Bone marrow (tissue), 2 donors: ENCODE measurements at places on chromosomes 13 and 19.

GRCh38 chr13:85564598-85564997 is 234.6 kb downstream of the SLITRK6 start:
- DNase-seq = no peak

DNA sequence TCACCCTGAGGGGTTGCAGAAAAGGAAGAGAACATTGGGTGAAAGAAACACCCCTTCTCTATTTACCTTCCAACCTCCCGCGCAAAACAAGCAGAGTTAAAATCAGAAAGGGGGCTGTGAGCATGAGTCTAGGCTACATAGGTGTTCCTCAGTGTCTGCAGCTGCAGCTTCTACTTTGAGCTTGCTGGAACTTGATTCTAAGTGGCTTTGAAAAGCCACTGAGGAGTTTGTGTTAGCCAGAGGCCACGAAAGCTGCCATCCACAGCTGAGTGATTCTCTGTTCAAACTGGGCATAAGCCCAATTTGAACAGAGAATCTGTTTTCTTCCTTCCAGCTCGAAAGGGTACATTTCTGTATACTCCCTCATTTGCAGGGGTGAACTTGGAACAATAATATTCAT is 343.9 kb downstream of the PCDH9 start:
- DNase-seq = no peak

GRCh38 chr19:43749898-43750297 is 4.9 kb downstream of the SMG9 start:
- DNase-seq = no peak

- no peak for DNase-seq
Measured at GRCh38 chr19:4115050-4115817, 8.7 kb downstream of the MAP2K2 start.

- no peak for DNase-seq
Measured at GRCh38 chr19:35755550-35756376, 1.1 kb downstream of the HSPB6 start.

GRCh38 chr19:29665826-29666577 is 741 bp downstream of the PLEKHF1 start:
- DNase-seq = no peak

GRCh38 chr13:25973576-25973975 is 78.2 kb downstream of the SHISA2 start:
- DNase-seq = no peak

DNA sequence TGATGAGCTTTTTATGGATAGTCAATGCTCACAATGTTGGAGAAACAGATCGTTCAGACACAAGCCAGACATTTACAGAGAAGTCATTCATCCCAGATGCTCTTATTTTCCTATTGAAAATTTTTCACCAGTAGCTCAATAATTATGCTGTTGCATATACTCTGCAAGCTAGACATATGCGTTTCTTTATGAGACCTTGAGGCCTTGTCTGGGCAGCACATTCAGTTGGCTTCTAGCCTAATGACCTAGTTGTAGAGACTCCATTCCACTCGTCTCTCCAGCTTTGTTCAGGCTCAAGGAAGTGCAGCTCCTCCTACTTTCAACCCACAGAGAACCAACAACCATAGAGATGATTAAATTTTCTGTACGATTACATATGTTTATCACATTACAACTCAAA is 237.7 kb downstream of the MZT1 start:
- no peak for DNase-seq

- DNase-seq = no peak
Measured at GRCh38 chr13:78078168-78078567, 159.5 kb upstream of the EDNRB start.

GRCh38 chr13:111184458-111185401 is 69.6 kb downstream of the ARHGEF7 start:
- DNase-seq = no peak

DNA sequence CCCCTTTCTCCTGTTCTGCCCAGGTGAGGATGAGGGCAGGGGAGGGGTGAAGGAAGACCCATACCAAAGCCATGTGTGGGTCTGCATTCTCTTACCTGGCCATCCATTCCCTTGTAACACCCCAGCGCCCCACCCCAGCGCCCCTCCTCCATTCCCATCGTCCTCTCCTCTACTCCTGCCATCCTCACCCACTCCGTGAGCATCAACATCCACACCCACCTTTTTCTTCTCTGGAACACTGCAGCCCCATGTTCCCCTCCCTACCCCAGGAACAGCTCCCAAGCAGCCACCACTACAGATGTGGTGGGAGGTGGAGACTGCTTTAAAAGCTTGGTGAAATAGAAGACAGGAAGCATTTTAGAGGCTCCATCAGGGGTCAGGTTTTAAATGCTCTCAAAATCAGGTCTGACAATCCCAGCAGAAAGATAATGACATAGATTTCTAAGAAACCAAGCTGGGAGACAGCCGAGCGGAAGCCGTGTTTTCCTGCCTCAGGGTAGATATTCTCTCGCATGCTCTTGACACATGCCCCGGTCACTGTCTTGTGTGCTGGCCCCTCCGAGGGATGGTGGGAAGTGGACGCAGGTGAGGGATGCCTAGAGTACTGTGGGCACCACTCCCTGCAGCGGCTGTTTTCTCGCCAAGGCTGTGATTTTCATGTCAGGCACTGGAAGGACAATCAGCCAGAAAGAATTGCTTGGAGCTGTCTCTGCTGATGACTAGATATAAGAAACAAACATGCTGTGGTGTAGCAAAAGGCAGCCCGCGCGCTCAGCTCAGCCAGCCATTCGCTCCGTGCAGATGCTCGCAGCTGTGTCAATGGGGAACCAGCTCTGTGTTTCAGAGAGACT is 9.8 kb downstream of the MEDAG start:
- no peak for DNase-seq

DNA sequence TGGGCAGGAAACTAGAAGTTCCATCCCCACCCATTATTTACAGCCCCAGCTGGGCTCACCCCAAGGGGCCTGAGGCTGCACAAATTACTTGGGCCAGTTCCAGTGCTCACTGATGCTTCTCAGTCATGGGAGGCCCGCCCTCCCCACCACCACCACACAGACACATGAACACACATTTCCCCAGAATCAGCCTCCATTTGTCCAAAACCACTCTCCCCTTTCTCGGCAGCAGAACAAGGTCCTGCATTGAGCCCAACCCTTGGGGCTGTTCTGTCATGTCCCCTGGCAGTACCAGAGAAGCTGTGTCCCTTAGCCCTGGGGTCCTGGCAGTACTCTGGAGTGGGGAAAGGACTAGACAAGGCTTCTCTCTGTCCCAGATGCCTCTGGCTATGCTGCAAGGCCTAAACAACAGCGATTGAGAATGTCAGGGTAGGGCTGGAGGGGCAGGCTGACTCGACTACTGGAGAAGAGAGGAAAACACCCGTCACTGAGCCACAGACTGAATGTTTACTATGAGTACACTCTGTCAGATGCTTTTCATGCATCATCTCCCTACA is 21.8 kb downstream of the SAMD4B start:
- DNase-seq = no peak

DNA sequence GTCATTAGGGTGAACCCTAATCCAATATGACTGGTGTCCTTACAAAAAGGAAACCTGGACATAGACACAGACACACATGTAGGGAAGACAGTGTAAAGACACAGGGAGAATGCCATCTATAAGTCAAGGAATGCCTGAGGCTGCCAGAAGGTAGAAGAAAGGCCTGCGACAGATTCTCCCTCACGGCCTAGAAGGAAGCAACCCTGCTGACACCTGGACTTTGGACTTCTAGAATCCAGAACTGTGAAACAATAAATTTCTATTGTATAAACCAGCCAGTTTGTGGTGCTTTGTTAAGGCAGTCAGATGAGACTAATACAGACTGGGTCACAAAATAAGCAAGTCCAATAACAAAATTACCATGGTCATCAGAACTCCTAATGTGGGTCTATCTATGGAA is 120.4 kb downstream of the ENOX1 start:
- DNase-seq = no peak
